ENCODE measurements at places on chromosomes 2 and 18.

GRCh38 chr2:72925328-72925943 is 8.1 kb downstream of the EMX1 start:
- DNase-seq, result no peak

DNA sequence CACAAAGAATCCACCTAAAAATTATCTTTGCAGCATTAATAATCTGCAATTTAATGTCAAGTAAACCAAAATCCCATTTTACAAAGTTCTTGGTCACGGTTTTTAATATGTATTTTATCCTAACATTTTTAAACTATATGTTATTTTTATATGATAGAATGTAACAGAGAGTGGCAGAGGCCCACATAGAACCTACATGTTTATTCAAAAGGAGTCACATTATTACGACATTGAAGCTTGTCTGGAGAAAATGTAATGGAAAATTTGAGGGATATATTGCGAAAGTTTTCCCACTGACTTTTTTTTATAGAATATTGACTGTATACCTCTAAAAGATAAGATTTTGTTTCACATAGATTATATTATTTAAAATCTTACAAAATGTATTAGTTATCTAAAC is 89.7 kb upstream of the COL3A1 start:
- DNase-seq, result no peak

- DNase-seq, result no peak
These were observed 167.1 kb downstream of the SLC8A1 start for GRCh38 chr2:40284797-40285196.

DNA sequence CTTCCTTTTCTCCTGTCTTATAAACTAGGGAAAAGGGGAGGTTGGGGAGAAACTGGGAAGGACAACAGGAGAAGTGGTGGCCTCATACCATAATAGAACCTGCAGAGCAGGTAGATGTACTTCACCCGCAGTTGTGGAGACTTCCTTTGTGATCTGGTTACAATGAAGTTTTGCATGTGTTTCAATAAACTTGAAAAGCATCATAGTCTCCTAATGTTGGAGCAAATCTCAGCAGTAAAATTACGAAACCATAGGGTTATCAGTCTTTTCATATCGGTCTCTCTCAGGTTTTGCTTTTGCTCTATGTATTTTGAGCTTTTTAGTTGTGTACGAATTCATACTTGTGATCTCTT is 30.5 kb downstream of the ANO7 start:
- no peak for DNase-seq

DNA sequence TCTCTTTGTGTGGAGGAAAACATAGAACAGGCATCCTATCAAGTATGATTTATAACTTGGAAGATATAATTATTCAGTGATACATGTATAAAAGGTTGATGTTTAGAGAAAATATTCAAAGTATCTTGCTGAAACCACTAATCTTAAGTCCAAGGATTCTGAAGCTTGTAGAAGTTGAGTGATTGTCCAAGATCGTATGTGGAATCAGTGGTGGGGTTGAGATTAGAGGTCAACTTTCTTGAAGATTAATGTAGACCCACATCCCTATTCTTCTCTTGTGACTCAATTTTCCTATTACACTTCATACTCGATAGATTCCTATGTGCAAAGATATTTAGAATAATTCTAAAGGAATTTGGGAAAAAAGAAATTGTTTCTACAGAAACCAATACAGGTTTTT is 1565.9 kb upstream of the ACVR2A start:
- DNase-seq, result no peak

DNA sequence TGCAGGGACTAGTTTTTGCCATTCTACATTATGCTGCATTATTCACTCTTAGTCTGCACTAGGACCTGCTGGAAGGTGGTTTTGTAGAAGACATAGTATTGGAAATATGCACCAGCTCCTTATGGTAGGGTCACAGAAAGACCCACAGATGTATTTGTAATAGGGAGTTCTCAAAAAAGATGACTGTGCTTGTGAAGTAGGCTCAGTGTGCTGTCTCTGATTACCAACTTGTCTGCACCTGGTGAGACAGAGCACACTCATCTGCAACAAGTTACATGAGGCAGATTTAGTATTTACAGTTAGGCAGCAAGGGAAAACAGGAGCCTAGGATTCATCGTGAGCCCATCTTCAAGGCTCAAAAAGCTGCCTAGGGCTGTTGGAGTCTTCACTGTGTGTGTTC is 29.4 kb downstream of the RHBDD1 start:
- DNase-seq, result no peak

- no peak for DNase-seq
These were observed 38.3 kb downstream of the TIMM21 start for GRCh38 chr18:74186661-74187060.

GRCh38 chr2:88959480-88960204 is 268.2 kb downstream of the RPIA start:
- DNase-seq, result no peak

DNA sequence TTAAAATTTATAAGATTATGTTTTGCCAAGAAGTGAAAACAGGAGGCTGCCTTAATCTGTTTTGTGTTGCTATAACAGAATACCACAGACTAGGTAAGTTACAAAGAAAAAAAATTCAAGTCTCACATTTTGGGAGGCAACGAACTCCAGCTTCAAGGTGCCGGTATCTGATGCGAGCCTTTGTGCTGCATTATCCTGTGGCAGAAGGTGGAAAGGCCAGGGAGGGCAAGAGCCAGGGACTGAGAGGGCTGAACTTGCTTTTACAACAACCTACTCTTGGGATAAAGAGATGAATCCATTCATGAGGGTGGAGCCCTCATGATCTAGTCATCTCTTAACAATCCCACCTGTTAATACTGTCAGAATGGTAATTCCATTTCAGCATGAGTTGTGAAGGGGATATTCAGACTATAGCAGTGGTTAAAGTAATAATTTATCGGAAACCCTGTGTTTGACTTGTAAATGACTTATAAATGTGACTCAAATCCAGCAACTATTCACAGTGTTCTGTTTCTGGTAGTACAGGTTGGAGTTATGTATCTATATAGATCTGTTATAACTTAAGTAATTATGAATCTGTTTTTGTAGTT is 3.7 kb downstream of the MTX2 start:
- DNase-seq, result no peak

- no peak for DNase-seq
These were observed 603.8 kb downstream of the PLCL1 start for GRCh38 chr2:198408171-198408570.

DNA sequence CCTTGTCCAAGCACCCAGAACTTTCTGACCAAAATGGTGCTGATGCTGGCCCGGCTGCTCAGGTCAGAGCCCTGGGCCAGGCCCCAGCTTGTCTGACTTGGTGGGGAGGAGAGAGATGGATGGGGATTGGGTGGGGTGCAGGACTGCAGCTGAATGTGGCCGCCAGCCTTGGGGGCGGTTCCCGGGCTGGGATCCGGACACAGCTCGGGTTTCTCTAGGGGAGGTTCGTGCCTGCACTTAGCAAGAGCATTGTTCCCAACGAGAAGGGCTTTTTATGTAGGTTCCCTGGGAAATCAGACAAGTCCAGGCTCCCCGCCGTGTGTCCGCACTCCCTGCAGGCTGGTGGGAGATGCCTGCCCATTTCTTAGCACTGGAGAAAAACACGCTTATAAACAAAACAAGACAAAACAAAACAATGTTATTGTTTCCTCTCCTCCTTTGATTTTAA is 50.5 kb upstream of the HS6ST1 start:
- DNase-seq, result no peak

GRCh38 chr2:105584435-105585010 is 160.2 kb upstream of the NCK2 start:
- no peak for DNase-seq

- no peak for DNase-seq
These were observed 44.4 kb downstream of the MAP4K4 start for GRCh38 chr2:101741775-101742520.

DNA sequence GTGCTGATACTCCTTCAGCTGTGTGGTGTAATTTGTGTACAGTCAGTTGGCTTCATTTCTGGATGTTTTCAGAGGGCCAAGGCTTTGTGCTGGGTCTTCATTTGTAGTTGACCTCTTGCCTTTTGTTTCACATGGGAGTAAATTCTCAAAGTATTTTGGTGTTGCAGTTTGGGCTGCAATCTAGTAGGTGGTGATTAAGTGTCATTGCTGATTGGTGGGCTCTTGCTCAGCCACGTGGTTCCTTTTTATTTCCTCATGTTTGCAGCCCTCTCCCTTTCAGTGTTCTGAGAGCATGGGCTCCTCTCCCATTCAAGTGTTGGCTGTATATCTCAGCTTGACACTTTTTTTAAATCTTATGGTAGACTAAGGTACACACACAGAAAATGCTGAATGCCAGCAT is 96.8 kb downstream of the SNTG2 start:
- DNase-seq, result no peak

- DNase-seq, result no peak
These were observed 461.1 kb downstream of the LPIN1 start for GRCh38 chr2:12207491-12207890.
